ENCODE measurements at places on chromosomes 7 and 10.
A peak's percentile ranks its signal among the peaks of the same experiment; 100 is the strongest.

- no peak for DNase-seq
Observed at GRCh38 chr7:141452911-141453310, 98.3 kb upstream of the AGK start.

DNA sequence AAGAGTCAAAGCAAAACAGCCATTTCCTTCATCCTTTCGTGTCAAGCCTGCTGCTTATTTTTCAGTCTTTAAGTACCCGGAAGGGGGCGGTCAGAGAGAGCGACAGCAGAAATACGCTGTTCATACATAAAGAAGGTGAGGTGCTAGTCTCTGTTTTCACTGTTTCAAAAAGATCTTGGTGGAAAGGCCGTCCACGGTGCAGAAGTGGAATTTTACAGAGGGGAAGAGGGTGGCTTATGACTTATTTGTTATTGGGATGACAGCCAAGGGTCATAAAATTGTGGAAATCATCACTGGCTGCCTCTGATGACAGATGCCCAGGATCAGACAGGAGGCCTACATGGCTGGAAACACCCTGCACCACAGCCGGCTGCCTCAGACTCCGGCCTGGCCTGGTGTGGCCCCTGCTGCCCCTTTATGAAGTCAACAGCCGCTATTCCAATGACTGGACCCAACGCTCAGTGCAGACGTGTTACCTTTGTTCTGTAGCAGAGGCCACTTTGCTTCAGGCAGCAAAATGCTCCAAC is 57.0 kb downstream of the HIPK2 start:
- DNase-seq, result no peak

DNA sequence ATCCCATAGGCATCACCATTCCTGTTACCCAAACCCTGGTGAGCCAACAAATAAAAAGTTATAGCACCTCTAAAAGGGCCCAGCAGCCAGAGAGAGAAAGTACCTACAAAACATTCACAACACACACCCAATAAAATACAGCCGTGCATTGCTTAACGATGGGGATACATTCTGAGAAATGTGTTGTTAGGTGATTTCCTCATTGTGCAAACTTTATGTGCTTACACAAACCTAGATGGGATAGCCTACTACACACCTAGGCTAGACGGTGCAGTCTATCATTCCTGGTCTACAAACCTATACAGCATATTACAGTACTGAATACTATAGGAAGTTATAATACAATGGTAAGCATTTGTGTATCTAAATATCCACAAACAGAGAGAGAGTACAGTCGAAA is 44.9 kb upstream of the UCN3 start:
- DNase-seq, result no peak

DNA sequence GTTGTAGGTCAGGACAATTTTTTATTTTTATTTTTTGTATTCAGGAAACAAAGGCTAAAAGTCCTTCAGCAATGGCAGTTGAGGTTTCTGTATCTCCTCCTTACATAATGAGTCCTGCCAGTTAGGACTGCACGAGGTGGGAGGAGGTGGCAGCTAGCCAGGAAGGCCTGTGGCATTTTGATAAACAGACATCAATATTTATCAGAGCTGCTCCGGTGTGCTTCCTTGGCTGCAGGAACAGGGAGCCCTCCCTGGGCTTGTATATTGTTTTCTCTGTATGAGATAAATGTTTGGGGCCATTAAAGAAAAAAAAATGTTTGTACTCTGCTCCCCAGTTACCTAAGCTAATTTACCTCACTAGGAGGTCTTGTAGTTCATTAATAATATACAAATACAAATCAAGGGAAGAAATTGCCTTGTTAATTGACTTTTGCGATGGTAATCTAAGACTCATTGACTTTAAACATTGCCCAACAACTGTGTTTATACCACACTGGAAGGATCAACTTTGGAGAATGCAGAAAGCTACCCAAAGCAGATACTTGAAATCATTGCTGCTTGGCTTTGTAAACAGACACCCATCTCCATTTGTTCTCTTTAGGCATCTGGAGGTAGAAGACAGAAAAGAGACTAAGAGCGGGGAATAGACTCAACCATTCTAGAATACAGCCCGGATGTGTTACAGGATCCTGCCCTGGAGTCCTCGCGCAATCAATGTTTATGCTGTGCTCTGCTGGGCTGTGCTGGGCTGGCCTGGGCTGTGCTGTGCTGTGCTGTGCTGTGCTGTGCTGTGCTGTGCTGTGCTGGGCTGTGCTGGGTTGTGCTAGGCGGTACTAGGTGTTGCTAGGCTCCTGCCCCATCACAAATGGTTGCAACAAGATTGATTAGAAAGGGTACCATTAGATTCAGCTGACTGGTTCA is 36.5 kb upstream of the PDZD8 start:
- no peak for DNase-seq

- DNase-seq, result no peak
Observed at GRCh38 chr10:117552701-117553141, 10.2 kb downstream of the EMX2 start.

DNA sequence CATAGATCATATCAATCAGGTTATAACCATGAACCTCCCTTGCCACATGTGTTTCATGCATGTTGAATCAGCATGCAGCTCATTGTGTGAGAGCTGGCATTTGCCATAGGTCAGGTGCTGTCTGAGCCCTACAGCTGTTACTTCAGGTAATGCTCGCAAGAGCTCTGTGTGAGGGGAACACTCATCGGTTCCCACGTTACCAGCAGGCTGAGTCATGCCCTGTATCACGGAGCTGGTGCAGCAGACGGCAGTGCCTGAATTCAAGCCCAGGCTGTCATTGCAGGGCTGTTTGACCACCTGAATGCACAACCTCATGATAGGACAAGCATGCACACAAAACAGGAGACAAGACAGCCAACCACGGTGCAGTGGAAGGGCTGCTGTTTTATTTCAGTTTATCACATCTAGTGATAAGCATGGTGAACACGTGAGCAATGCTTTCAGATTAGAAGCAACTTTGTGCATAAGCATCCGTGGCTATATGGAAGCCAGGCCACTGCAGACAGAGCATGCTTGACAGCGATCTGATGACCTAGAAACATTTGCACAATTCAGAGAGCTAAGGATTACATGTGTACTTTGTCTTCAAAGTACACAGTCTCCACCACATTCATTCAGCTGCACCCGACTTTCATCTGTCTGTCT is 56.4 kb upstream of the PFKP start:
- DNase-seq, result no peak

GRCh38 chr7:70237831-70238575 is 639.7 kb downstream of the AUTS2 start:
- DNase-seq, result no peak

DNA sequence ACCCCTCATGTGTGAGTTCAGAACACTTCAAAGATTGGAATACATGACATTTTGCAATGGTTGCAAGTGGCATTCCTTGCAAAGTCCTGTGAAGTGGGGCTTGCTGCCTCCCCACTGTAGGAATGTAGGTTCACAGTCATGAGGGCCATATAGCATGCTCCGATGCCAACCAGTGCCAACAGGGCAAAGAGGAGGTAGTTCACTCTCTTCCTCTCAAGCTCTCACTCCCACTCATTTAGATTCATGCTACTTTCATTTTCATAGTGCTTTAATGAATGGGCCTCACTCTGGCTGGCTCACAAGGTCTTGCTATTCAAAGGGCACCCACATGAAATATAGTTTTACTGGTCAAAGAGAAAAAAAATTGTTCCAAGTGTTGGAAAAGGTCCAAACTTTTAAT is 169.9 kb upstream of the AOAH start:
- no peak for DNase-seq

DNA sequence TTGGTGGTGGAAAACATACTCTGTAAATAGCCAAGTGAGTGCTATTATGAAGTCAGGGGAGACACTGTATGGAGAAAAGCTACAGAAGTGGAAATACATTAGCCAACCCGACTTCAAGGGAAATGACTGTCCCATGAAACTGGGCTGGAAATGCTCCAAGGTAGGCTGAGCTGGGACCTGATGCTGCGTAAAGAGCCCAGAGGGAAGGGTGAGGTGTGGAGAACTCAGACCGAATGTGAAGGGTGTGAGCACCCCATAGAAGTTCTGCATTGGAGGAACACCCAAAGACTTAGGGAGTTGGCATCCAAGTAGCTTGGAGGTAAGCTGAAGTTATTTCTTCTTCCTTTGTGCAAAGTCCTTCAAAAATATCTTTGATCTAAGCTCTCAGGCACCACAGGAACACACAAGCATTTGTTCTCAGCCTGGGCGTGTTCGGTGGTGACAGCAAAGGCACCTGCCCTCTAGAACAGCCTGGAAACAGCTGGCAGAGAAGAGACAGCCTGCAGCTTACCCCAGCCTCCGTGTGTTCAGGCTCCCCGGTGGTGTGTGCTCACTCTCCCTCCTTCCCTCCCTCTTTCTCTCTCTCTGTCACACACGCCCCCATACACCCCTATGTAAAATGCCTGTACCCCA is 19.1 kb upstream of the GJD4 start:
- DNase-seq, result no peak

DNA sequence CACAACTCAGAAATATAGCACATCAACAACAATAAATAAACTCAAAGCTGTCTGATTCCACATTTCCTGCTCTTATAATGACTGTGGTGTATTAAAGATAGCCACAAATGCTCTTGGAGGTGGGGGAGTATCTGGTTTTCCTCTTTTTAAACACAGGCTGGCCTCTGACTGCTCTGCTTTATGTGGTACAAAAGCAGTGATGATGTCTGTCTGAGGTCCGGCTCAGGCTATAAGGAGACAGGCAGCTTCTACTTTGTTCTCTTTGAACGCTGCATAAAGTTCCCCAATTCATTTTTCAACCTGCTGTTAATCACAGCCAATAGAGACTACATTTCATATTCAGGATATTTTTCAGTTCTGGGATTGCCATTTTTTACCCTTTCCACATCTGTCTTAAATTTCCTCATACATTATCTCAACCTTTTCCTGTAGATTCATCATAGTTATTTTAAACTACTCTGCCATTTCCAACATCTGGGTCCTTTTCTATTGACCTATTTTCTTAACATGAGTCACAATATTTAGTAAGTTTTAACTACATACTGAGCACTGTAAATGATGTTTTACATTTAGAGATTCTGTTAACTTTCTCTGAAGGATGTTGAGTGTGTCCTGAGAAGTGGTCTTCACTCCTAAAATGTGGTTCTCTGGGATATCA is 64.9 kb downstream of the CRPPA start:
- no peak for DNase-seq

DNA sequence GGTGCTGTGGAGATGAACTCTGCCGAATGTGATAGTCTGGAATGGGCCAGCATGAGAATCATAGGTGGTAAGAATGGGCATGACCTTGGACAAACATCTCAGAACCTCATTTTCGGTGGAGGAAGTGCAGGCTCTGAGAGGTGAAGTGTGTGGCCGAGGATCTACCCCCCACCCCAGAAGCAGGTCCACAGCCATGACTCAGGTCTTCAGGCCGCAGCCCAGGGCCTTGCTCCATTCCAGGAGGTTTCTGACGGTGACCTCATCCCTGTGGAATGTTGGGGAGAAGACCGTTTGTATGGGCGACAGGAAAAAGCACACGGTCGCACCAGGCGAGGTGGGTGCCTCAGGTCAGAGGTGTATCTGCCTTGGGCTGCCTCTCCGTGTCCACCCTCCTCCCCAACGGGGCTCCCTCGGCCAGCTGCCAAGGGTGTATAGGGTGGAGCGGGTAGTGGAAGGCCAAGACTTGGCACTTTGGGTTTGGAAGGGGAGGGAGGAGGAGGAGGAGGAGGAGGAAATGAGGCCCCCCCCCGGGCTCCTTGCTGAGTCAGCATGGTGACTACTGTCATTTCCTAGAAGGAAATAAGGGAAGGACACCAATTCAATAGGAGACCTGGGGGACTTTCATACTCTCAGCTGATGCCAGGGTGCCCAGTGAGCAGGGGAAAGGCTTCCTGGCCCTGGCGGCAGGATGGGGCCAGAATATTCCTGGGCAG is 168.0 kb upstream of the RHEB start:
- DNase-seq, result peak; percentile 55

- no peak for DNase-seq
Observed at GRCh38 chr10:55551603-55552002, 750.6 kb upstream of the PCDH15 start.

DNA sequence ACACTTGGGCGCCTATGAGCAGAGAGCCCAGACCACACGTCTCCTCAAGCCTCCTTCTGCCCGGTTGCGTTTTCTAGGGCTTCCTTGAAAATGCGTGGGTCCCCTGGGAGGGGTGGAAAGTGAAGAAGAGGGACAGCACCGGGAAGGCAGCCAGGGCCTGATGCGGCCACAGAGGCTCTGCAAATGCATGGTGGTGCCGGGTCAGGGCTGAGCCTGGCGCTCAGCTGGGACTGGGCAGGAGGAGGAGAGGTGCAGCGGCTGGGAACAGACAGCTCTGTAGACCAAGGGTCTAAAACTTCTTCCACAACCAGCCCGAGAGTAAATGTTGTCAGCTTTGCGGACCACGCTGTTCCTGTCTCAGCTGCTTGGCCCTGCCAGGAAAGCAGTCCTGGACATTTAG is 1.6 kb downstream of the DPYSL4 start:
- no peak for DNase-seq

GRCh38 chr10:87734987-87735827 is 75.5 kb downstream of the PAPSS2 start:
- no peak for DNase-seq

GRCh38 chr7:45259966-45260646 is 102.5 kb downstream of the RAMP3 start:
- DNase-seq, result peak; percentile 77

GRCh38 chr10:101941871-101942270 is 98.3 kb upstream of the KCNIP2 start:
- no peak for DNase-seq

DNA sequence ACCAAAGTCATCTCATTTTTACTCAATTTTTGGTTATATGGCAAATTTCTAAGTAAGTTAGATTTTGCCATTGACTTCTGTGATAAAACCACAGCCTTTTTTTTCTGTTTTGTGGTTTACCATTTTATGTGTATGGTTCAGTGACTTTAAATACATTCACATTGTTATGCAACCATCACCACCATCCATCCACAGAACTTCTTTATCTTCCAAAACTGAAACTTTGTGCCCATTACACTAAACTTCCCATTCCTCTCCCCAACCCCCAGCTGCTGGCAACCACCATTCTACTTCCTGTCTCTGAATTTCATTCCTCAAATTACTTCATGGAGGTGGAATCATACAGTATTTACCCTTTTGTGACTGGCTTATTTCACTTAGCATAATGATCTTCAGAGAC is 280.4 kb upstream of the TCERG1L start:
- no peak for DNase-seq

GRCh38 chr10:100730725-100731406 is 14.5 kb upstream of the PAX2 start:
- no peak for DNase-seq

DNA sequence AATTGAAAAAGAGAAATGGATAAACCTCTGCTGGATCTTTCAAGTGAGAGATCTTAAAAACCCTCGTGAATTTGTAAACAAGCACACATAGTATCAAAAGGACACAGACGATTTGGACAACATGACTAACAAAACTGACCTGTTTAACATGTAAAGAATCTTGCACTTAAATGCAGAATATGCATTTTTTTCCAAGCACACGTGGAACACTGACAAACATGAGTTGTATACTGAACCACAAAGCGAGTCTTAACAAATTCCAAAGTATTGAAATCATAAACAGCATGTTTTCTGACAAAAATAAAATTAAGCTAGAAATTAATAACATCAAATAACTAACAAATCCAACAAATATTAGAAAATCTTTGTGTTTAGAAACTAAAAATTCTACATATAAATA is 65.0 kb upstream of the ZNF746 start:
- no peak for DNase-seq

GRCh38 chr7:96649981-96650380 is 59.7 kb downstream of the SEM1 start:
- DNase-seq, result no peak
